ENCODE measurements at places on chromosomes 2 and 18.

GRCh38 chr18:27017901-27018500 is 152.5 kb upstream of the AQP4 start:
- DNase-seq, result no peak

DNA sequence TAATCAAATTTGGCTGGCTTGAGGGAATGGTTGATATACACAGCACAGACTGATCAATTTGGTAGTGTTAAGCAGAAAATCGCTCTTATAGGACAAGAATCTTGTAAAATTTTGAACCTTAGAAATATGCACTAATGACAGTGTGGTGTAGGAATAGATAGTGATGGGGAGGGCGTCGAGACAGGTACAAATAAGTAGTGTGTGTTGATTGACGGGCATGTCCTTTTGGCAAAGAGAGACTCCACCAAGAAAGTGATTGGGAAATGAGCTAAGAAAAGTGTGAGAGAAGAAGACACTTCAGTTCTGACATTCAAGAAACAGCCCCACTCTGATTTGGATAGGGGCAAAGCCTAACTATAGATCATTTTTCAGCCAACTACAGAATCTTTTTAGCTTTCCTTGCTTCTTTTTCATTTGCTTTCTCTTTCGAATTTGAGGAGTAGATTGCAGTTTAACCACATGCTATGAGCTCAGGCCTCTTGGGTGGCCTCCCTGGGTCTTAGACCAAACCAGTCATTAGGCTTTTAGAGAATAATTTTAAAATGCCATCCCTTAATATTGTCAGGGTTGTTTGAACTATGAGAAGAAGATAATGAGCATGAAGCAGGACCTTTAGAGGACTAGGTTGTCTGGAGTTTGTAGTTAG is 127.1 kb downstream of the CERS6 start:
- DNase-seq, result no peak

DNA sequence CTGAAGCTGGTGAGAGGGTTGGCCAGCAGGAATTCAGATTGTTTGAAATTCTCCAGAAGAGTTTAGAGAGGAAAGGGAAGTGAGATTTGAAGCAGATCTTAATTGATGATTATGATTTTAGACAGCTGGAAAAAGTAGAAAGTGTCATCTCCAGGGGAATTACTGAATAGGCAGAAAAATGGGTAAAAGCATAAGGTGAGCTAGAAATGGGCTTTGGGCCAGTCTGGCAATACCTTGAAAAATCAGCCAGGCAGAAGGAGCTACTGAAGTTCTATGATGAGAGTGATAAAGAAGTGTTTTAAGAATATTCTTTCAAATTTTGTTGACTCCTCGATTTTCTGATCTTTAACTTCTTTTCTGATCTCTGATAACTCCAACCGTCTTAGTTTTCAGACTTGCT is 172.9 kb upstream of the CCDC150 start:
- DNase-seq, result no peak

DNA sequence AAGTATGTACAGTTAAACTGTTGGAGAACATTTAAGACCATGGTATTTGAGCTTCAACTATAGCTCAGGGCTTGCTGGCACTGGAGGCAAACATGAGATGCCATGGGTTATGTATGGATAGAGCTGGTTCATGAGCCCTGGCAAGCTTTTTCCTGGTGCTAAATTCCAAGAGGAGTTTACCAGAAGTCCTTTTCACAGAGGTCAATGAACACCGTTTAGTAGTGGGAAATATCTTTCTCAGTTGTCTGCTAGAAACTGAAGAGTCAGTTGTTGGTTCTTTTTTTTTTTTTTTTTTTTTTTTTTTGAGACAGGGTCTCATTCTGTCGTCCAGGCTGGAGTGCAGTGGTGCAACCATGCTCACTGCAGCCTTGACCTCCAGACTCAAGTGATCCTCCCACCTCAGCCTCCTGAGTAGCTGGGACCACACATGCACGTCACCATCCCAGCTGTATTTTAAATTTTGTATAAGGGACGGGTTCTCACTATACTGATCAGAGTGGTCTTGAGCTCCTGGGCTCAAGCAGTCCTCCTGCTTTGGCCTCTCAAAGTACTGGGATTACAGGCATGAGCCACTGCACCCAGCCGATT is 1.3 kb downstream of the KHK start:
- DNase-seq, result no peak

DNA sequence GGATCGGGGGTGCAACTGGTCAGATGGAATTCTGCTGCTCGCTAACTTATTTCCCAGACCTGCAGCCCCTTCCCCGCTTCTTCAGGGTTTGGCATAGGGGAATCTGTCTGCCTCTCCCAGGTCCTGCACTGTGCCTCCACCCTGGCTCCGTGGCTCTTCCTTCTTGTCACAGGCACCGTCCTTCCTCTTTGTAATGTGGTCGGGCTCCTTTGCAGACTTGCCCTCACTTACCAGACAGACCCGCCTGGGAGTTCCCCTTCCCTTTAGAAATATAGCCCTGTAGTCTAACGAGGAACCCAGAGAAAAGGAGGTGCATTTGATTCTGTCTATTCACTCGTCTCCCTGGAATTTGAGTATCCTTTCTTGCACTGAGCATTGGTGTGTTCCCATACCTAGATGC is 63.9 kb upstream of the PAX8 start:
- DNase-seq, result no peak

DNA sequence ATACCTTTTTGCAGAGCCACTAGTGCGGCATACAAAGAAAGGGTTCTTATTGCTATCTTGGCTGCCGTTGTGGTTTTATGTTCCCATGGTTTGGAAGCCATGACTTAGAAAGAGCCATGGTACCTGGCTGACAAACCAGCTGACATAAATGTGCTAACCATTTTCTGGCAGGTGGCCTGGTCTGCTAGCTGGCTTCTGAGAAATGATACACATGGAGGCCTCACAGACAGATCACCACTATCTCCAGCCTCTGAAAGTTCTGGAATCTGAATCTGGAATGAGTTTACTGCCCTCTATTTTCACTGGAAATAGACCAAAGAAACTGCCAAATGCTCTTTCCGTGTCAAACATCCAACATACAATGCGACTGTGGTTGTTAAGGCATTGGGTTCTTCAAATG is 123.7 kb downstream of the QPCT start:
- no peak for DNase-seq

DNA sequence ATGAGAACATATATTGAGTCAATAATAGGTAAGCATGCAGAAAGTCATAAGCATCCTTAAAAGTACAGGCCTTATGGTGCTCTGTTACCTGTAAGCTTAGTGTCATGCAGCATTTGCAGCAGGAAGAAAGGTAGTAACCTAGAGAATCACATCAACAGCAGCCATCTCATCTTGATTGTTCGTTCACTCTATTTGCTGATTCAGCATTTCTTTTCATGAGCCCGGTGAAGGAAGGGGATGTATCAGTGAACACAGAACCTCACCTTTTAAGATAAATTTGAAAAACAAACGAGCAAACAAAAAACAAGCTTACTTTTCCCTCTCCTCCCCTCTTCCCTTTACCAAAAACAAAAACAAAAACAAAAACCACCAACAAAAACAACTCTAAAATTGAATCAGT is 89.9 kb downstream of the MIB1 start:
- no peak for DNase-seq

DNA sequence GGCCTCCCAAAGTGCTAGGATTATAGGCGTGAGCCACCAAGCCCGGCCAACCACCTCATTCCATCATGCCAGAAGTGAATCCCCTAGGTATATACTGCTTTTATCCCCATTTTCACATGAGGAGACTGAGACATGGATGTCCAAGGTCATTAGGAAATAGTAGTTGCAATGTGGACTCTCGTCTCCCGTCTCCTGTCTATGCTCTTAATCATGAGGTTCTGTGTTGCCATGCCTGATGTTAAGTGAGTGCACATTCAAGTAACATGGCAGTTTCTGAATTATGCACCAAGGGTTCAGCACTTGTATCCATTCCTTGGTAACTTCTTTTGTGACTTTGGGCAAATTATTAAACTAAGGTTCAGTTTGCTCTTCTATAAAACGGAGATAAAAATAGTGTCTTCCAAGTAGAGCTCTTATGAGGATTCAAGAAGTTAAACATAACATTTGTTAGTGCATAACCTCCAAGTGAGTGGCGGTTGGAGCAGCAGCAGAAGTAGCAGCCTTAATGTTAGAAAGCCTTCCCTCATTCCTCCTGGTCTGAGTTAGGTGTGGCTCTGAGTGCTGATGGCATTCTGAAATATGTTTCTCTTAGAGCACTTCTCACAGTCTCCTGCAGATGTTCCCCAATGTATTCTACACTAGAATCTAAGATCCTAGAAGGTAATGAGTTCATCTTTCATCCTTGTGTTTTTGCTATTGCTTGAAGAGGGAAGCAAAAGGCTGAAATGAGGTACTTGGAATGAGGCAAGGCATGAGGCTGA is 21.9 kb downstream of the SOCS6 start:
- no peak for DNase-seq

DNA sequence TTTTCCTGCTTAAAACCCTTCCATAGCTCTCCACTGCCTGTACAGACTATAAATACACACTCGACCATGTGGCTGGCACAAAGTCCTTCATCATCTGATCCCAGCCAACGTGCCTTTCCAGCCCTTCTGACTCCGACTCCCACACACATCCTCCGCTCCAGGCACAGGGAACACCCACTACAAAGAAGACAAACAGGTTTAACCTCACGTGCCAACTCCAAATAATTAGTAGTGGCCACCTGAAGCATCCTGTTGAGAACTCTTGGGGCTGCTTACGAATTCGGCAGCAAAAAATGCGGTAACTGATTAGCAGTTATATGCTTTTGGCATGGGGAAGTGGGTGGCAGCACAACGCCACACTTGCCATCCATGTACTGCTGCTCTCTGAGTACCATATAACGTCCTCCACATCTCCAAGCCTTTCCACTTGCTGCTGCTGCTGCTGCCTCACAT is 12.1 kb downstream of the SPIRE1 start:
- DNase-seq, result no peak

DNA sequence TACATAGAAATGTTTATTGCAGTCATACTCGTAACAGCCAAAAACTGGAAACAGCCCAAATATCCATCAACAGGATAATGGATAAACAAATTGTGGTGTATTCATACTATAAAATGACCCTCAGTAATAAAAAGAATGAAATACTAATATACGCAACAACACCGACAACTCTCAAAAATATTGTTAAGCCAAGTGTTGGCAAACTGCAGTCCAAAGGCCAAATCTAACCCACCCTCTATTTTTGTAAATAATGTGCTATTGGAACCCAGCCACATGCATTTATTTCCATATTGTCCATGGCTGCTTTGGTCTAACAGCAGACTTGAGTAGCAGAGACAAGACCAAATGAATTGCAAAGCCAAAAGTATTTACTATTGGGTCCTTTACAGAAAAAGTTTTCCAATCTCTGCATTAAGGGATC is 151.0 kb downstream of the MREG start:
- DNase-seq, result no peak

GRCh38 chr2:124482551-124482950 is 457.5 kb downstream of the CNTNAP5 start:
- DNase-seq, result no peak

- no peak for DNase-seq
Observed at GRCh38 chr18:61876899-61877298, 15.9 kb downstream of the RNF152 start.

DNA sequence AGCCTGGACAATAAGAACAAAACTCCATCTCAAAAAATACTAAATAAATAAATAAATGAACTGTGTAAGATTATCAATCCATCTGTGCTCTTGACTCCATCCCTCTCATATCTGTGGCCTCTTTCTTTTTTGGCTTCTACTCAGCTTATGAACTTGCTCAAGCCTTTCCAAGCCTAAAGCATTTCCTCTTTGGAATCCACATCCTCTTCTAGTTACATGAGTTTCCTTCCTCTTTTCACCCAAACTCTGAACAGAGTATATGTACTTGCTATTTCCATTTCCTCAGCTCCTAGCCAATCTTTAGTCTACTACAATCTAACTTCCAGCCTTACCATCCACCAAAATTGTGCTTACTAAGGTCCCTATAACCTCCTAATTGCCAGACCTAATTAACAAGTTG is 2.5 kb upstream of the DNAJC10 start:
- no peak for DNase-seq

All from T1000 (cell line).